ENCODE measurements at places on chromosomes 4 and X.

DNA sequence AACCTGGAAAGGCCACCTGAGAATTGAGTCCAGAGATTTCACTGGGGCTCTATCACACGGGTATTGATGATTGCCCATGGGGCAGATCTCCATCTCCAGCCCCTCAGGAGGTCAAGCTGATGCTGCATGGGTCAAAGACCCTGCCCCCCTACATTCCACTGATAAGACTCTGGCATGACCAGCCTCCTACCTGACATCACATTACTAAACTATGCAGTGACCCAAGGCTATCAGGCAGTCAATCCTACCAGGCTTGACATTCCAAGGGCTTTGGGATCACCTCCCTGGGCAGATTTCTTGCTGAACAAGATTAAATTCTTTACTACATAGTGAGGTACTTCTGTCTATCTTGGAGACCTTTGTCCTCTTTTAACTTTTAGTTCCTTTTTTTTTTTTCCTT is 192.7 kb upstream of the STS start:
- DNase-seq: no peak

- DNase-seq: no peak
Measured at GRCh38 chr4:2163311-2163821, 78.6 kb downstream of the HAUS3 start.

GRCh38 chrX:154383359-154384283 is 4.5 kb downstream of the EMD start:
- no peak for DNase-seq

DNA sequence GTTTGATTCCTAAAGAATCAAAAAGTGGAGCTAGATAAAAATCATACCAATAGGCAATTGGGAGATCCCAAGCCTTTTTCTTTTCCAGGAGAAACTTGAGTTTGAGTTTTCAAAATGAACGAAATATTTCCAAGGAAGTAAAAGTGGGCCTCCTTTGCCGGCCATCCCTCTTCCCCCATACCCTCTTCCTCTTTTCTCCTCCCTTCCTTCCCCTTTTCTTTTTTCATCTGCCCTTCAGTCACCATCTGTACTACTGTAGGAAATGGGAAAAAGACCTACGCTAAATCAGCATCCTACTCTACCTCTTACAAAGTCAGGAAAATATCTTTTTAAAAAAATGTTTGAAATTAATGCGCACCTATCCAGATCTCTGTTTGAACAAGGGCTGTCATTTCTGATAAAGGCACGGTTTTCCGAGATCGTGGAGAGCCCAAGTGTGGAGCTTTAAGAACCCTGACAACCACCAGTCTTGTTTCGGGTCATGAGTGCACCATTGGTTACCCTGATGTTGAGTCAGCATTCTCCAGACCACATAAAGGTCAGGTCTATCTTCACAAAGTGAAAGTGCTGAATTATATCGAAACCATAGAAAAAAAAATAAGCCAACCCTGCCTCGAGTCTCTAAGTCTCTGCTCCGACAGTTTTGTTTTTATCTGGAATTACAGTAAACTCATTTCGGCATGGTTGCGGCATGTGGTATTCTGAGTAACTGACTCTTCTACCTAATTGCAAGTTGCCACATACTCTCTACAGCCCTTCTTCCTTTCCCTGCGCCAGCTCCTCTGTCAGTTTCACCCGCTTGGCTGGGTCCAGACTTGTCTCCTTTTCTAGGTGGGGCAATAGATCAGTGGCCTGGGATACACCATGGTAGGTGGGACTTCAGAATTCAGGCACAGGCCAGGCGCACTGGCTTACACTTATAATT is 140.2 kb upstream of the KLF3 start:
- DNase-seq: peak; percentile 24

GRCh38 chr4:169956091-169956843 is 69.9 kb downstream of the MFAP3L start:
- DNase-seq: no peak

- DNase-seq: peak; percentile 87
Measured at GRCh38 chr4:119300101-119300978, 21.6 kb downstream of the FABP2 start.

- DNase-seq: no peak
Measured at GRCh38 chr4:52588097-52588496, 71.0 kb downstream of the USP46 start.

GRCh38 chrX:46953137-46953527 is 40.9 kb downstream of the JADE3 start:
- no peak for DNase-seq

- no peak for DNase-seq
Measured at GRCh38 chr4:105596684-105597083, 44.3 kb downstream of the ARHGEF38 start.

- DNase-seq: no peak
Measured at GRCh38 chr4:25177147-25177546, 16.9 kb upstream of the SEPSECS start.

DNA sequence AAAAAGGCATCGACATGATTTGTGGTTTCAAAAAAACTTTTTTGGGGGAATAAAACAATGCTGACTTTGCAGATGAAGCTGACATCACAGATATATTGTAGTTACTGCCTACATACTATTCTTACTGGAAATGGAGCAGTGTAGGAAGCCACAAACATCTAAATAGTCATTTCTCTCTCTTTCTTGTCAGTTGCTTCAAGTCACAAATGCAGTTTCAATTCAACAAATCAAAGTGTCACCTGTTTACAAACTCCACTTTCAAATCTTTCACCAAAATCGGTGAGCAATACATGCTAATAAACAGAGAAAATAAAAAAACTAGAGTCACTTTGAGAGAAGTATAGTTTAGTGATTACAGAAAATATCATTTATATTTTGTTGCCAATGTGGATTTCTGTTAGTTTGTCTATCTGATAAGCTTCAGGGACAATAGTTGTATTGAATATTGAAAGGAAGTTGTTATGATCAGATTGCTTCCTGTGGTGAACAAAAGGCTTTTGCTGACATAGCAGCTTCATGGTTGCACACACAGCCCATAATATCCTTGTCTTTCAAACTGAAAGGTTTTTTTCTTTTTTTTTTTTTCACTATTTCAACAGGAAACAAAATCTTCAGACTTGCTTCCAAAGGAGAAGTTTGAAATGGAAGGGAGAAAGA is 49.7 kb upstream of the PTPN13 start:
- DNase-seq: no peak

- DNase-seq: no peak
Measured at GRCh38 chr4:126427853-126428252, 1113.1 kb downstream of the FAT4 start.

DNA sequence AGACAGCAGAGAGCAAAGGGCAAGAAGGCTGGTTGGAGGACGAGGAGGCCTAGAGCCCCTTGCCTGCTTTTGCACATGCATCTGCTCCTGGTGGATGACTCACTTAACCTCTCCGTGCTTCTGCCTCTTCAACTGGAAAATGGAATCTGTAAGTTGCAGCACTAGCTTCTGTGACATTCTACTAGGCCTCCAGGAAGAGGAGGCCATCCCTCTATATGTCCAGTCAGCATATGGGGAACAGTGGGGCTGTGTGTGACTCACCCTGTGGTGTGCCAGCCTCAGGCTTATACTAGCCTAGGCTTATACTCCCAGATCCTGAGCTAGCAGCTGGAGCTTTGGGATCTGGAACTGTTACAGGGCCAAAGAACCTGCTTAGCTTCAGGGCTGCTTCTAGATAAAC is 36.0 kb downstream of the RTL9 start:
- DNase-seq: no peak

- no peak for DNase-seq
Measured at GRCh38 chr4:2046031-2046961, 12.8 kb upstream of the NAT8L start.

GRCh38 chrX:68652326-68653170 is 5.1 kb downstream of the STARD8 start:
- no peak for DNase-seq

DNA sequence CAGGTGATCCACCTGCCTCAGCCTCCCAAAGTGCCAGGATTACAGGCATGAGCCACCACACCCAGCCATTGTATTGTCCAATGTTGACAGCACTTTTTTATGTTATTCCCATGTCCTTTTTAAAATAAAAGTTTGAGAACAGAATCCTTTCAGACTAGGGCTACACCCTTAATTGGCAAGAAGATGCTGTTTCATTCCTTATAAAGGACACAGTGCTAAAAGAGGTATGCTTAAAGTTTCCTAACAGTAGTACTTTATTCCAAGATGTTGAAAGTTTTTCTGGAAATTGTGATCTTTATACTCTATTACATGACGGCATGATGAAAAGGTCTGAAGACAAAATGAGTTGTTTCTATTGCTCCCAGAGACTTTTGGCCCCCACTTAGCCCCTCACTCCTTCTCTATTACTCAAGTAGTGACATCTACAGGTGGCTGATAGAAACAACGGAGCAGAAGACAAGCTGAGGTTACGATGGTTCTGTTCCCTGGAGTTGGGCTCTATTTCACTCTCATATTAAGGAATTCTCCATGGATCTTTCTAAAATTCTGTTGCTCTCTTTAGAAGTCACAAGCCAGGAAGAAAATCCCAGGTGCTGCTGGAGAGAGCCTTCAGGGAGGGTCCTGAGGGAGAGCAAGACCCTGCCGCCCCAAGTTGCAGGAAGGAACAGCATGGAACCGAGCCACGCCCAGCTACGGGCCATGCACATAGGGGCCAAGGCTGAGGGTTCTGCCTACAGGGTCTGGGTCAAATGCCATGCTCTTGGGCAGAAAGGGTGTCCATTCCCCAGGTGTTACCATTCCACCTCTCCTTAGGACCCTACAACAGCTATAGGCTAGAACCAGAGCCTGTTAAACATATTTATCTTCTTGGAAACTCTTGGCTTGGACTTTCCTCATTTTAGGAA is 22.8 kb downstream of the RPL9 start:
- no peak for DNase-seq

DNA sequence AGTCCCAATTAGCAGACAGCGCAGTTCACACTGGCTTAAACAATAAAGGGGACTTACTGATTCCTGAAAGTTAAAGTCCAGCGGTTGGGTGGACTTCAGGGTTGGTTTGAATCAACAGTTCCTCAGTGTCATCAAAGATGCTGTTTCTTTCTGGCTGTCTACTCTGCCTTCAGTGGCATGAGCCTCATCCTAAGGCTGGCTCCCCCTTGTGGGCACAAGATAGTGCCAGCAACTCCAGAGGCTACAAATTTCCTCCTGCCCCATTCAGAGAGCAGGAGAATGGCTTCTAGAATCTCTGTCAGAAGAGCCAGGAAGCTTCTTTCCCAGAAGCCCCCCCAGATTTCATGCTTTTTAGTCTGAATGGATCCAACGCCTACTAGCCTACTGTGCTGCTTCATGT is 82.4 kb upstream of the MTM1 start:
- no peak for DNase-seq

GRCh38 chr4:86300516-86300915 is 59.3 kb downstream of the MAPK10 start:
- no peak for DNase-seq

DNA sequence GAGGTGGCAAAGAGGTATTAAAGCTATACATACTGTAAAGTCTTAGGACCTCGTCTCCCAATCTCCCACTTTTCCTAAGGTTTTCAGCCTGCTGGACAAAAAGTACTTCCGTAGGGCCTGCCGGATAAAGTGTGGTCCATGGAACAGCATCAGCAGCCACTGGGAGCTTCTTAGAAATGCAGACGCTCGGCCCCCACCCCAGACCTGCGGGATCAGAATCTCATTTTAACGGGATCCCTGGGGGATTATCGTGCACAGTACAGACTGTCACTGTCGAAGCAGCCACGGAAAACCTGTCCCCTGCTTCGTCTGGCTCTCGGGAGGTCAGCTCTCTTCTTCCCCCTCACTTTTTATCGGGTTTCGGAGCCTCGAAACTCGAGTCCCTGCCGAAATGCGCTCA is 802 bp downstream of the ADGRG2 start:
- DNase-seq: no peak

GRCh38 chr4:39324897-39325613 is 41.1 kb downstream of the RFC1 start:
- no peak for DNase-seq

DNA sequence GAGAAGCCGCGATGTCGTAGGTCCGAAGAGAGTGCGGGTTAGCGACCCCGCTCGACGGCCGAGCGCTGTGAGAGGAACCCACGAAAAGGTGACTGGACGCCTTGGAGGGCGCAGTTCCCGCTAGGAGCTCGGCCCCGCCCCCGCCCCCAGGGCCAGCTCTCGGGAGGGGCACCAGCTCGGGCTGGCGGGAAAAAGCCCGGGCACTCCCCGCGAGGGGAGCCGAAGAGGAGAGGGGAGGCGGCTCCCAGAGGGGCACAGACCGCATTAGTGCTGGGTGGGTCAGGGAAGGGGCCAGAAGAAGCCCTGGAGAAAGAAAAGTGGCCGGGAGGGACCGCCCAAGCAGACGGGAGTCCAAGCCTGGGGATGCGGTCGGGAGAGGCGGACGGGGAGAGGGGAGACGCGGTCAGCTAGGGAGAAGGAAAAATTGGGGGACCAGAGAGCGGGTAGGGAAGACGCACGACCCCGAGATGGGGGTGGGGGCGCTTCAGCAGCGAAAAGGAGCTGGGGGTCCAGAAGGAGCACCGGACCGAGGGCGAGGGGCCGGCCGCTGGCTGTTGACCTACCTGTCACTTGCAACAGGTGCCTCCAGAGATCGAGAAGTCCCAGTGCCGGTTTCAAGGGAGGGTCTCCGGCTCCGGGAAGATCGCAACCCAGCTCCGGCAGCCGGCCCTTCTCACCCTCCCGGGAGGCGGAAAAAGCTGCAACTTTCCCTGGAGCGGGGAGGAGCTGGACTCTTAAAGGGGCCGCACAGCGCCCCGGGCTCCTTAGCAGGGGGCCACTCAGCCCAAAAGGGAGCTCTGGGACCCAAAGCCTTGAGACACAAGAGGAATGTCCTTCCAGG is at the start of gene SYTL4:
Gene SYTL4 (minus strand): TSS at position 681 of the 841 bp plus-strand sequence. CDS start 30,084 bp downstream, outside the sequence.
- DNase-seq: no peak

DNA sequence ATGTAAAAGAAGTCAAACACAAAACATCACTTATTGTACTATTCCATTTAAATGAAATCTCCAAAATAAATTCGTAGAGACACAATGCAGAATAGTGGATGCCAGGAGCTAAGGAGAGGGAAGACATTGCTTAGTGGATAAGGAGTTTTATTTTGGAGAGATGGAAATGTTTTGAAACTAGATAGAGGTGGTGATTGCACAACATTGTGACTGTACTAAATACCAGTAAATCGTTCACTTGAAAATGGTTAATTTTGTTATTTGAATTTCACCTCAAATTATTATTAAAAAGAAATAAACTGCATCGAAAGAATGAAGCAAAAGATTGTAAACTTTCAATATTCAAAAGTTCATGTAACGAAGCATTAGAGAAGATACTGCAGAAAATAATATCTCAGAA is 9.7 kb upstream of the ACSL4 start:
- DNase-seq: no peak

- no peak for DNase-seq
Measured at GRCh38 chr4:180448306-180448705, 1794.9 kb upstream of the TENM3 start.
